ENCODE measurements at places on chromosomes 1 and 21.

GRCh38 chr1:161019751-161020495, 1.0 kb downstream of the F11R start:
- H3K4me1 ChIP-seq, result no peaks in the 10 kb centered on the region
- H3K36me3 ChIP-seq, result no peaks in the 10 kb centered on the region
- peak overlapping the region; percentile 81 for H3K27ac ChIP-seq
- DNase-seq, result no peak
- H3K27me3 ChIP-seq, result no peaks in the 10 kb centered on the region

GRCh38 chr1:35923791-35924221, 7.1 kb upstream of the AGO3 start:
- no peaks in the 10 kb centered on the region for H3K4me1 ChIP-seq
- peaks cover 26% of the 10 kb centered on the region for H3K36me3 ChIP-seq
- H3K4me3 ChIP-seq, result no peak overlapping the region
- no peak for DNase-seq

DNA sequence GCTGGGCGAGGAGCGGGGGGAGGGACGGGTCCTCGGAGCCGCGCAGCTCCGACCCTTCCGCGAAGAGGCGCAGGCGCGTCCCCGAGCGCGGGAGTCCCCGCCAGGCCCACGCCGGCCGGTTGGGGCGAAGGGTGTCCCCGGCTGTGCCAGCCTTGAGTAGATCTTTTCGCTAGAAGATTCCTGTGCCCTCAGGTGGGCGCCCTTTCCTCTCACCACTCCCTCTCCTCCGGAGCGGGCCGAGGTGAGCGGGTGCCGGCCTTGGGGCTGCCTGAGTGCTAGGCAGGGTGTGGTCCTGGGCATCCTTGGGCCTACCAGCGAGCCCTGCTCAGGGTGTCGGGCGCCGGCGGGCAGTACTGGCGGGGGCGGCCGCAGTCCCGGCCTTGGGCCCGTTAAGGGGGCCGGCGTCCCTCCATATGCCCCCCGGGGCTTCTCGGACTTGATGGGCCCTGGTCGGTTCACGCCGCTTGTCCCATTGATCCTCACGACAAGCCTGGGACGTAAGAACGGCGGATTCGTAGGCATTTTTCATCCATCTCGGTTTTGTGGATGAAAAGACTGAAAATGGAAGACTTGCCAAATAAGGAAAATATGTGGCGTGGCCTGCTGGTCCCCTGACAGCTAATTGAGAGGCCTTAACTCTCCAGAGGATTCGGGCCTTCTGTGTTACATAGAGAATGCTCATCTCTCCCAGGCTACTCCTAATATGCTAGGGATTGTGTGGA, 712 bp downstream of the DEGS1 start:
- no peaks in the 10 kb centered on the region for H3K36me3 ChIP-seq
- peak; percentile 78 for DNase-seq
- no peaks in the 10 kb centered on the region for H3K27me3 ChIP-seq
- peak overlapping the region; percentile 81 for H3K4me3 ChIP-seq
- H3K4me1 ChIP-seq, result no peaks in the 10 kb centered on the region
- peak overlapping the region; percentile 89 for H3K27ac ChIP-seq

- no peaks in the 10 kb centered on the region for H3K4me1 ChIP-seq
- no peak for DNase-seq
- no peaks in the 10 kb centered on the region for H3K36me3 ChIP-seq
- no peaks in the 10 kb centered on the region for H3K27me3 ChIP-seq
Measured at GRCh38 chr21:33490991-33491372, 534 bp downstream of the DNAJC28 start.

GRCh38 chr1:114033216-114033706, 54.0 kb downstream of the OLFML3 start:
- no peak overlapping the region for H3K4me3 ChIP-seq
- no peak for DNase-seq
- no peaks in the 10 kb centered on the region for H3K27me3 ChIP-seq

- no peak overlapping the region for H3K27ac ChIP-seq
- no peaks in the 10 kb centered on the region for H3K36me3 ChIP-seq
- H3K4me1 ChIP-seq, result no peaks in the 10 kb centered on the region
- no peak overlapping the region for H3K4me3 ChIP-seq
- no peak for DNase-seq
Measured at GRCh38 chr1:240413732-240414131, 198.2 kb downstream of the GREM2 start.

- DNase-seq, result peak; percentile 96
- H3K27me3 ChIP-seq, result no peaks in the 10 kb centered on the region
- peak within 1 kb of the TSS; percentile 69 for H3K27ac ChIP-seq
- peaks cover 53% of the 10 kb centered on the region for H3K4me1 ChIP-seq
- H3K4me3 ChIP-seq, result peak within 1 kb of the TSS; percentile 83
Measured at GRCh38 chr1:167553136-167554027, at the start of gene CREG1. TSS of gene CREG1 (minus strand) at chr1:167553762.

DNA sequence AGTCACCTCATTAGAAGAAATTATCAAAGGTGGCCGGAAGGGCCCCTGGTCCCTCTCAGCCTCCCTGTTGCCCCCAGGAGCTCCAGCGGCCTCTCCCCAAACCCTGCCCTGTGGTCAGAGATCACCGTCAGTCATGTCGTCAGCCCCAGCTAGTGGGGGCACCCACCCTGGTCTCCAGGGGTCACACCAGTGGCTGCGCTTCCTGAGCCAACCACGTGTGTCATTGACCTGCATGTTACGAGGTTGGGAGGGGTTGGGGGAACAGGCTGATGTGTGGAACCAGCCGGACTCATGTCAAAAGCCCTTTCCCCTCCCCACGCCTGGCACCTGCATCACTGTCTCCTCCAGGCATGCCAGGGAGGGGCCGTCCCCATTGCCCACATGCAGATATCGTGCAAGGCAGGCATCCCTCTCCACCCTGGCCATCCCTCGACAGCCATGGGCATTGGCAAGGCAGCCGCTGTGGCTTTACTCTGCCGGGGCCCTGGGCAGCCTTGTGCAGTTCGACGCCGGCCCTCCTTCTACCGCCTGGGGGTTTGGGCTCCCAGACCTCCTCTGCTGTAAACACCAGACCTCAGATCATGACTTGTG, 128.7 kb downstream of the CRYAA start:
- H3K27ac ChIP-seq, result no peak overlapping the region
- DNase-seq, result peak; percentile 59
- H3K27me3 ChIP-seq, result no peaks in the 10 kb centered on the region
- no peak overlapping the region for H3K4me3 ChIP-seq
- H3K4me1 ChIP-seq, result peaks cover 20% of the 10 kb centered on the region
- H3K36me3 ChIP-seq, result no peaks in the 10 kb centered on the region

GRCh38 chr1:168766568-168766967, 37.6 kb upstream of the DPT start:
- H3K27me3 ChIP-seq, result no peaks in the 10 kb centered on the region
- no peaks in the 10 kb centered on the region for H3K36me3 ChIP-seq
- no peaks in the 10 kb centered on the region for H3K4me1 ChIP-seq
- no peak overlapping the region for H3K27ac ChIP-seq
- H3K4me3 ChIP-seq, result no peak overlapping the region

- H3K4me1 ChIP-seq, result peaks cover 5% of the 10 kb centered on the region
- no peaks in the 10 kb centered on the region for H3K27me3 ChIP-seq
- H3K27ac ChIP-seq, result peak overlapping the region; percentile 29
- H3K4me3 ChIP-seq, result peak overlapping the region; percentile 47
- H3K36me3 ChIP-seq, result no peaks in the 10 kb centered on the region
Measured at GRCh38 chr1:32871364-32872191, 866 bp upstream of the FNDC5 start.

DNA sequence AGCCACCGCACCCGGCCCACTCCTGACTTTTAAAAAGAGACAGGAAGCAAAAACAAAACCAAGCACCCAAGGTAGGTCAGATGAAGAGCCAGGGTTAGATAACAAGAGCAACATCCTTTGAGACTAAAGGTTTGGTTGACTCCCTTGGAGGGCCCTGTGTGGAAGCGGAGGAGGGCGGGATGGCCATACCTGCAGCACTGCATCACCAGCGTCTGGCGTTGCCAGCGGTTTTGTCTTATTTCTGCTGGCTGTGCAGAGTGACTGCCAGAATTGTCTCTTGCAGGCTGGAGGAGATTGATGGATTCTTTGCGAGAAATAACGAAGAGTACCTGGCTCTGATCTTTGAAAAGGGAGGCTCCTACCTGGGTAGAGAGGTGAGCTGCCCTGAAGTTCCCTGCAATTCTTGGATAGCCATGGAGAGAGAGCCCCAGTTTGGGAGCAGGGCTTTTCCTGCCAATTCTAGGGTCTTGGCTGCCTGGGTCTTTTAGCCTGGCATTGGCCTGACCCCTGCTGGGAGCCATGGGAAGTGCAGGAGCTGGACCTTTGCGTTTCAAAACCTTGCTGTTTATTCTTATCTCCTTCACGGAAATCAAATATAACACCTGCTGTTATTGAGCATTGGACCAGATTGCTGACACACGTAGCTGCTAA, 24.0 kb downstream of the QSOX1 start:
- H3K36me3 ChIP-seq, result peaks cover 11% of the 10 kb centered on the region
- peak; percentile 48 for DNase-seq
- no peaks in the 10 kb centered on the region for H3K27me3 ChIP-seq
- H3K4me3 ChIP-seq, result no peak overlapping the region
- peaks cover 10% of the 10 kb centered on the region for H3K4me1 ChIP-seq
- no peak overlapping the region for H3K27ac ChIP-seq

- H3K27me3 ChIP-seq, result no peaks in the 10 kb centered on the region
- H3K4me1 ChIP-seq, result no peaks in the 10 kb centered on the region
- H3K36me3 ChIP-seq, result no peaks in the 10 kb centered on the region
- no peak overlapping the region for H3K4me3 ChIP-seq
Measured at GRCh38 chr21:23127973-23128372, 2129.8 kb downstream of the NCAM2 start.

- no peaks in the 10 kb centered on the region for H3K4me1 ChIP-seq
- H3K36me3 ChIP-seq, result peaks cover 17% of the 10 kb centered on the region
- no peak overlapping the region for H3K27ac ChIP-seq
- no peaks in the 10 kb centered on the region for H3K27me3 ChIP-seq
- no peak for DNase-seq
- H3K4me3 ChIP-seq, result no peak overlapping the region
Measured at GRCh38 chr21:42765656-42766055, 112.2 kb downstream of the PDE9A start.

DNA sequence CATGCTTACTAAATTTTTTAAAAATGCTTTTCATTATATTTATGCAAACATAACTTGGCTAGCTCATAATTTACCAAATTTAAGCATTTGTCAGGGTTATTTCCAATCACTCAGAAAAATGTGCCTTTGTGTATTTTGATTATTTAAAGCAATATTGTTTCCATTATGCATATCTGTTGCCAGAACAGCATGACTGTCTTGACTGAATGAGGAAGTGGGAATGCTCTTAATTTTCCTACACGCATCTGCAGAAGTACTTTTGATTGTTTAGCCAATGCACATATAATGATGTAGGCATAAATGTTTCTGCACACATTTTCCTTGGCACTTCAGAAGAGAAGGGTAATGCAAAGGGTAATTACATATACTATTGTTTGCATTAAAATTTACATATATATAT, 92.5 kb upstream of the ADGRL2 start:
- no peaks in the 10 kb centered on the region for H3K4me1 ChIP-seq
- H3K27ac ChIP-seq, result no peak overlapping the region
- H3K36me3 ChIP-seq, result no peaks in the 10 kb centered on the region
- DNase-seq, result no peak

GRCh38 chr1:115412733-115413132, 74.7 kb upstream of the NGF start:
- H3K4me3 ChIP-seq, result no peak overlapping the region
- no peaks in the 10 kb centered on the region for H3K27me3 ChIP-seq
- no peaks in the 10 kb centered on the region for H3K36me3 ChIP-seq
- H3K27ac ChIP-seq, result no peak overlapping the region
- no peaks in the 10 kb centered on the region for H3K4me1 ChIP-seq
- no peak for DNase-seq

- no peak overlapping the region for H3K4me3 ChIP-seq
- no peaks in the 10 kb centered on the region for H3K4me1 ChIP-seq
- H3K27ac ChIP-seq, result no peak overlapping the region
- H3K36me3 ChIP-seq, result no peaks in the 10 kb centered on the region
- no peak for DNase-seq
Measured at GRCh38 chr1:119186471-119186870, 46.0 kb upstream of the WARS2 start.

DNA sequence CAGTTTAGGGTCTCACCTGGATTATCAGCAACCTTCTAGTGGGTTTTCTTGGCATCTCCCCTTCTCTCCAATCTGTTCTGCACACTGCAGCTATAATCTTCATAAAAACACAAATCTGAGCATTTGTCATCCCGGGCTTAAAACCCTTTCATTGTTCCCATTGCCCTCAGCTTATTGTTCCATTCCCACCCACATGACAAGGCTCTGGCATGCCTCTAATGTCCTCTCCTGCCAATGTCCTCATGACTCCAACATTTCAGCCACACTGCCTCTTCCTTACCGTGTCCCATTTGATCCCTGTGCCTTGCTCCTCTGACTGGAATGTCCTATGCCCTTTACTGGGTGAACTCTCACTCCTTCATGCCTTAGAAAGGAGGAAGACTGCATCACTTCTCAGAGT, 7.5 kb upstream of the DPH2 start:
- no peak overlapping the region for H3K4me3 ChIP-seq
- peaks cover 94% of the 10 kb centered on the region for H3K36me3 ChIP-seq
- H3K27me3 ChIP-seq, result no peaks in the 10 kb centered on the region

DNA sequence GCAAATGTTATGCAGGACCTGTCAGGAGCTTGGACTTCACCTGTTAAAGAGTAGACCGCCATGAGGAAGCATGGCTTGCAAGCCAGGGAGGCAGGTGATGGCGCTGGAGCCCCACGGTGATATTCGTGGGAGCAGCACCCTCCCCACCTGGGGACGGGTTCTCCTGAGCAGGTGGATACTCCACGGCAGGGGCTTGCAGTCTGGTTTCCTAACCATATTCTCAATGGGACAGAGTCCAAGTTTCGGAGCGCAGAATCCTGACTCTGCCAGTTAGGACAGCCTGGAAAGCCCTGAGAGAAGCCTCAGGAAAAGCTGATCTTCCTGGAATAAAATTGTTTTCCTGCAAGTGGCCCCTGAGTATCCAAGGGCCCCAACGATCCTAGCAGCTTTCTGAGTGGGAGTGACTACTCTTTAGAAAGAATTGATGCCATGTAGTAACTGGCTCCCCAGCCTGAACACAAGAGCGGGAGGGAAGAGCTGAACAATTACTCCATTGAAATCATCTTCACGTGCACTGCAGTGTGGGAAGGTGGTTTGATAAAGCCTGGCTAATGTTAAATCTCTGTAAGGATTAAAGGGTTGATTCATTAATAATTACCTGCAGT, 146.3 kb upstream of the RAB4A start:
- no peak for DNase-seq
- H3K4me3 ChIP-seq, result no peak overlapping the region
- no peak overlapping the region for H3K27ac ChIP-seq
- H3K4me1 ChIP-seq, result no peaks in the 10 kb centered on the region

DNA sequence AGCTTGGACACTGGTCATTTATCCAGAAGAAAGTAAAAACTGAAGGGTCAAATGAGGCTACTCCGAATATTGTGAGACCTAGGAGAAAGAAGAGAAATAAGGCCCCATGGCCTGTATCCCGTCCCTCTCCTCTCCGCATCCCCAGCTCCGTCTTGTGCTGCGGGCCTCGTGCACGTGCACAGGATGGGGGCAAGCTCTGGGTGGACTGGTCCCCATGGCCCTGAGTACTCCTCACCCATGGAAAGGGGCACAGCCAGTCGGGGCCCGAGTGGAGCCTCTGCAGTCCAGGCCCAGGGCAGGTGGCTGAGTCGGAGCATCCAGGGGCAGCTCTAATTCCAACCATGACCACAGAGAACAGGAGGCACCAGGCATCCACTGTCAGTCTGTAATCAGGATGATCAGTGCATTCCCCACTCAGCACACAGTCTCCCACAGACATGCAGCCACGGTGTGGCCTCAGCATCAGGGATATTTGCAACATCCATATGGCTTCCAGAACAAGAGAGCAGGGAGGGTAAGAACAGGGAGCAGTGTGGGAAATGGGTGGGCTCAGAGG, 12.5 kb upstream of the OLIG1 start:
- no peak overlapping the region for H3K4me3 ChIP-seq
- H3K27ac ChIP-seq, result no peak overlapping the region
- H3K27me3 ChIP-seq, result peaks cover 3% of the 10 kb centered on the region
- no peaks in the 10 kb centered on the region for H3K4me1 ChIP-seq
- DNase-seq, result no peak
